ENCODE measurements at places on chromosomes 11 and 22.

DNA sequence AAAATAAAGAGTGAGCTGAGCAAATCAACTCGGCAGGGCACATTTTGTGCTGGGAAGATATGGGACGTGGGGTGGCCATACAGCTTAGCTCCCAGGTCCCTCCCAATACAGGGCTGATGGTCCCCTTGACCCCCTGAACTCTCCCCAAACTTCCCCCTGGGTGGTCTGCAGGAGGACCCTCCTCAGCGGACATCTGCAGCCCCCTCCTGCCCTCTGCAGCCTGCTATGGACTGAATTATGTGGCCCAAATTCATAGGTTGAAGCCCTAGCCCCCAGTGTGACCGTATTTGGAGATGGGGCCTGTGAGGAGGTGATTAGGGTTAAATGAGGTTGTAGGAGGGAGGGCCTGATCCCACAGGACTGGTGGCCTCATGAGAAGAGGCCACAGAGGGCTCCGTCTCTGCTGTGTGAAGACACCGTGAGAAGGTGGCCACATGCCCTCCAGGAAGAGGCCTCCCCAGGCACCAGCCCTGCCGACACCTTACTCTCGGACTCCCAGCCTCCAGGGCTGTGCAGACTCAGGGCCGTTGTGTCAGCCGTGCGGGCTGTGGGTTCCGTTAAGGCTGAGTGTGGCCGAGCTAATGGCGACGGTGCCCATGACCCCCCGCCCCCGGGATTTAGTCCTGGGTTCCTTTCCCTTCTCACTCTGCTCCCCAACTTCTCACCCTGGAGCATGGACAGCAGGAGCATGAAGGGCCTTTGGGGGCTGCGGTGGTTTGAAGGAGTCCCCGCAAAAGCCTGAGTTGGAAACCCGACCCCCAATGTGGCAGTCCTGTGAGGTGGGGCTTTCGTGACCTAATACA, 1042.8 kb downstream of the BRD1 start:
- DNase-seq, result no peak

DNA sequence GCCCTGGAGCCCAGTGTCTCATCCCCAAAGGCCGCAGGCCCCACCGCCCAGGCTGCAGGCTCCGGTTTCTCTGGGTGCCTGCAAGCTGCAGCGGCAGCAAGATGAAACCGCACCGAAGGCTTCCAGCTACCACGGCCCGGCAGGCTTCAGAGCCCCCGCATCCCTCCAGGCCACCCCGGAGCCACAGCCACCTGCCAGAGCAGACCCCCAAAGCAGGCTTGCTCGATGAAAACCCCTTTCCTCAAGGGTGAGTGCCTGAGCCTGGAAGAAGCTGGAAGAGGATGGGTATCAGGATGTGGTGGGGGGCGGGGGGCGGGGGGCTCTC, 24.5 kb upstream of the GNB1L start:
- DNase-seq, result no peak

GRCh38 chr22:45155050-45155840, 8.5 kb upstream of the NUP50 start:
- DNase-seq, result no peak

- DNase-seq, result no peak
Measured at GRCh38 chr11:18320617-18321016, 1.3 kb downstream of the HPS5 start.

GRCh38 chr11:78720281-78720989, 145.8 kb upstream of the NARS2 start:
- DNase-seq, result no peak

GRCh38 chr22:24859587-24859986, 53.6 kb downstream of the SGSM1 start:
- DNase-seq, result no peak

DNA sequence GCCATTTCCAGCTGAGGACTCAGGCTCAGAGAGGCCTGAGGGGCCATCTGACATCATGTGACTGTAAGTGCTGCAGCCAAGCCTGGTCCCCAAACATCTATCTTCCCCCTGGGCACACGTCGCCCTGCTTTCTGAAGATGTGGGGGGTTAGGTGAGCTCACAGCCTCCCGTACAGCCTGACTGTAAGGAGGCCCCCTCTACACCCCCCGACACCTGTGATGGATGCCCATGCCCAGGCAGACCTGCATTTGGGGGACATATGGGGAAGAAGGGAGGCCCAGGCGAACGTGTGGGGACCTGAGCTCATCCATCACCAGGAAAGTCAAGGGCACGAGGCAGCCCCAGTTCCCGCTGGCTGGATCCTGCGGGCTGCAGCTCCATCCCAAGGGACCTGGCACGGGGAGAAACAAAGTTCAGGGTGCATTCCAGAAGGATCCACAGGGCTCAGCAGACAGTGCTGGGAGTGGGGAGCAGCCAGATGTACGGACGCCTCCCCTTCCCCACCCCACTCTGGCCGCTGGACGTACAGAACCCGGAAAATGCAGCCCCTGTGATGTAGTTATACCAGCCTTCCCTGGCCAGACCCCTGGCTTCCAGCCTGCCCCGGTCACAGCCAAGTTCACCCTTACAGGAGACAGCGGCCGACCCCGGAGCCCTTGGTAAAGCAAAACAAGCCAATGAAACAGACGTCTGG, 1431.4 kb downstream of the BRD1 start:
- no peak for DNase-seq

GRCh38 chr11:561148-562003, 606 bp downstream of the RASSF7 start:
- DNase-seq, result no peak

GRCh38 chr11:96134602-96135001, 208.4 kb downstream of the MAML2 start:
- DNase-seq, result no peak

DNA sequence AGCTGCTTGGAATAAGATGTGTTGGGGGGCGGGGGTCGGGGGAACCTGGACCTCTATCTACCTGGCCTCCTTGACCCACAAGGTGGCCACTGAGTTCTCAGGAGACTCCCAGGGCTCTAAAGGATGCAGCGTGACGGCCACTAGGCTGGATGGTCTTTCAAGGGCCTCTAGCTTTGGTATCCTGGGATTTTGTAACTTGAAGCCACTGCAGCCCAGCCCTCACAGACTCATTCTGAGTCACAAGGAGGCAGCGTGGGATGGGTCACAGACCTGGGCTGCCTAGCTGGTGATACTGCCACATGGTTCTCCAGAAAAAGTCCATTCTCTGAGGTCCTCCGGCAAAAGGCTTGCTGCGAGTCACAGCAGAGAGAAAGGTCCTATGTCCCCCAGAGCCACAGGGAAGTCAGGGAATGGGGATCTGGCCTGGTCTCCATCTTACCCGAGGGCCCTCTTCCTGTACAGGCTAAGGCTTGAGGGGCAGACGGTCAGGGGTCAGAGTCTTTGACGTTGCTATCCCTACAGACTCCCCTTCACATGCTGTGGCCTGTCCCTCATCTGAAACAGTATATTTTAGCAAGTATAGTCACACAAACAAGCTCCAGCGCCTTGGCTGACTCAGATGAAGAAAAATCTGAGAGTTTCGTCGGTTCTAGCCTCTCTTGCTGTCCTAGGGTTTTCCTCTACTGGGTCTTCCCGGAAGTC, 52.4 kb downstream of the KCNC1 start:
- no peak for DNase-seq

- DNase-seq, result no peak
Measured at GRCh38 chr22:22684580-22685561, 40.5 kb downstream of the GGTLC2 start.

GRCh38 chr22:46833228-46833627, 70.8 kb downstream of the TBC1D22A start:
- DNase-seq, result no peak

DNA sequence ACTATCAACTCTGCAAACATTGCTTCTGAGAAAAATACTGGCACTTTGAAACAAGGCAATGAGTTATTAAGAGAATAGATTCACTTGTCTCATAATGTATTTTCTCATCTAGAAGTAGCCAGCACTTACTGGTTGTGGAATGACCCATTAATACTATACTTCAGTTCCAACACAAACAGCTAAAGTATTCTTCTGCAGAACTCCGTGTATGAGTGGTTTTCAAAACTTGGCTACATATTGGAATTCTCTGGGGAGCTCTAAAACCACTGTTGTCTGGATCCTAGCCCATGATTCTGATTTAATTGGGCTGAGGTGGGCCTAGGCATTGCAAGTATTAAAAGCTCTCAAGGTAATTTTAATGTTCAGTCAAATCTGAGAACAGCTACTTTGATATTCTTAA, 1416.4 kb upstream of the RAG2 start:
- DNase-seq, result no peak

- DNase-seq, result no peak
Measured at GRCh38 chr11:3671334-3672254, at the start of gene CHRNA10. Gene CHRNA10, minus strand, starts transcription at chr11:3671384. Its CDS starts 72 bp downstream, at chr11:3671312.

DNA sequence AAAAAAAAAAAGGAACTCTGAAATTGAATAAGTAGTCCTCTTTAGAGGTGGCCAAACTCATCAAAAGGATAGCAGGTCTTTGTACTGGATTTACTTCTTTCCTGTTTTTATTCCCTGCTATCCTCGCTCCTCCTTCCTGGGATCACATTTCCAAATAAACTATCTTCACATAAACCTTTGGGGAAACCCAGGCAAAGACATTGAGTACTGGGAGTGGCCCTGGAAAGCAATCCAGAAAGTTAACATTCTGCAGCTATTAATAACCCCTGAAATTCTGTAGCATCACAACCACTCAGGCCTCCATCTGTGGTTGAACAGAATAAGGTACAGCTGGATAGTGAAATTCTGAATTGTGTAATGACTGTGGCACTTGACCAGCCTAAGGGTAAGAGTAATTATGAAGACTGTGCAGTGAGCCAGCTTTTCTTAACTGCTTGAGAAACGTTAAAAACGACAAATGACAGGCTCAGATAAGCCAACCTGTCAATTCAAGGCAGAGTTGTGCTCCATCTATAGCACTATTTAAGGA, 58.8 kb downstream of the ISX start:
- DNase-seq, result no peak

GRCh38 chr11:110728476-110728875, 16.2 kb upstream of the ARHGAP20 start:
- no peak for DNase-seq

- DNase-seq, result no peak
Measured at GRCh38 chr11:82080160-82080559, 653.5 kb downstream of the FAM181B start.

GRCh38 chr11:80722629-80723028, 1281.8 kb upstream of the TENM4 start:
- DNase-seq, result no peak

DNA sequence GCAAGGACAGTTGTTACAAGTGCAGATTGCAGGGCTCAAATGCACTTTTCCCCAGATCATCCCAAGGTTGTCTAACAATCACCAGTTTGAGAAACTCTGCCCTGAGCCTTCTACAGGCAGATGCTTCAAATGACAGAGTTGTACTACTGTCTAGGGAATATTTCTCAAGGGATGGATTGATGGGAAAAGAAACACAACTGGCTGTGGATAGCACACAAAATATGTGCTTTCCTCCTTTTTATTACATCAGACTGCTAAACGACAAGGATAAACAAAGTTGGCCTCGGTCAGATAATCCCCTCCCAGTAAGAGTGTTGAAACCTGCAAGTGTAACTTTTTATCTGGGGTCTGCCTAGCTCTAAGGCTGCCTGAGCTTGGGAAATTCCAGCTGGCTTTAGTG, 46.6 kb upstream of the SORL1-AS1 start:
- no peak for DNase-seq

- DNase-seq, result peak; percentile 57
Measured at GRCh38 chr22:49962012-49962750, 1.6 kb downstream of the PIM3 start.

DNA sequence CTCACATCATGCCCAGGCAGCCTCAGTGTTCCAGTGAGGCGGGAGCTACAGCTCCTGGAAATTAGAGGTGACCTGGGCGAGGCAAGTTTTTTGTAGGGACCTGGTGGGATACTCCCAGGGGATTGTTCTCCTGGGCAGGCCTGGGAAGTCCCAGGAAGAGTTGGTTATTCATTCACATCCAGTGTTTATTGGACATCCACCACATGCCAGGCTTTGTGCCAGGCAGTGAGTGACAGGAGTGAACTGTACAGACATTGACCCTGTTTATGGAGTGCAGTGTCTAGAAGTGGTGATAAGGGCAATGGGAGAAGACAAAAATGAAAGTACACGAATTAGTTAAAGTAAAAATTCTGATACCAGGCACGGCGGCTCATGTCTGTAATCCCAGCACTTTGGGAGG, 29.4 kb downstream of the YWHAH start:
- DNase-seq, result no peak

DNA sequence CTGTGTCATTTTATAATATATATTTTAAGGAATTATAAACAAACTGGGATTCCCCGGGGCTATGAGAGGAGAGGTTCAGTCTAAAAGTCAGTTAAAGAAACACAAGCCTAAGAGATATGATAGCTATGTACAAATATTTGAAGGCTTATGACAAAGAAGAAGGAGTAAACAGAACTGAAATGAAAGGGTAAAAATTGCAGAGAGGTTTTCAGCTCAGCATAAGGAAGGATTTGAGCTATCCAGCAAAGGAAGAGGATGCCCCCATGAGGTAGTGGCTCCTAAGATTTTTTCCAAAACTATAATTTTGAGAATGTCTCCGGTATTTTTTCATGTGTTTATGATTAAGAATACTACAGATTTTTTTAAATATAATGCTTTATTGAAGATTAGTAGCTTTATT, 57.9 kb upstream of the ANGPTL5 start:
- DNase-seq, result no peak

DNA sequence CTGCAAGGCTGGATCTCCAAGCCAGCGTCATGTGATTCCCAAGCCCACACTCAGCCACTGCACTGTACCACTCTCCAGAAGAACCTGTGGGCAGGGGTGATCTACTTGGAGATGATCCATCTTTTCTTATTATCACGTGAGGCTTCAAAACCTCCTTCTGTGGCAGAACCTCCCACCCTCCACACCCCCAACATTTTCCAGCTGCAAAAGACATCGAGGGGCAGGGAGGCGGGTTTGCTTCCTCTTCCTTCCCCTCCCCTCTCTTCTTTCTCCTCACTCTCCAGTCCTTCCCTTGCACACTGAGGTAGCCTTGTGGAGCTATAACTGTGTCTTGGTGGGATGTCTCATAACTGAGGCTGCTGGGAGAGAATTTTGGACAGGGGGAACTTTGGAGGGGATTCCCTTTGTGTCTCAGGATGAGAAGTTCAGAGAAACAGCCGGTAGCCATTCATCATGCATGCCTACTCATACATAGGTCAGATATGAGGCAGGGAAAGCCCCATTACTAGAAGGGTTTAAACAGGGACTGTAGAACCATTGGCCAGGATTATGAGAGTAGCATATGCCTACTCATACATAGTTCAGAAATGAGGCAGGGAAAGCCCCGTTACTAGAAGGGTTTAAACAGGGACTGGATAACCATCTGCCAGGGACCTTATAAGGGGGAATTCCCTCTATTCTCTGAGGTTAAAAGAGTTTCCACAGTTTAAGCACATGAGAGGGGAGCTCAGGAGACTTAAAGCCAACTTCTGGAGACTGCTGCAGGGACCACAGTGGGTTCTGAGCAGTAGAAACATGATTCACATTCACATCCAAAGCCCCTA, 420.7 kb upstream of the CADM1 start:
- DNase-seq, result no peak
